ENCODE measurements at places on chromosomes 1 and 21. TPM values are rescaled to one million over a fixed set of nuclear protein-coding genes. Genes with fewer than 3 reads are reported as not detected.

DNA sequence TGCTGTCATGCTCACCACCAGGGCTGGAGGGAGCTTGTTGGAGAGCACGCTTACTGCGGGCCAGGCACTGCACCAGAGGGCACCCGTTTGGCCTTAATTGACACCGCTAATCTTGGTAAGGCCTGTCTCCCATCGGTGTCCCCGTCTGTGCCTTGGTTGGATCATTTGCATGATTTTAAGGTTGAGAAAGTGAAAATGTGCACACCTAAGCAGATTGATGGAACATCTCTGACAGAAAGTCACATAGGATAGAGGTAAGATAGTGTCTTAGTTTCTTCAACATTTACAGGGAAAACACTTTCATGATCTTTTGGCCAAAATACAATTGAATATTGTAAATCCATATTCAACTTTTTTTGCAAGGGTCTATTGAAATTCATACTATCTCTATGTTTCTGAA, 255.5 kb downstream of the KCNJ6 start:
- no peak for DNase-seq

- no peak for DNase-seq
These were observed 340.4 kb upstream of the VAMP3 start for GRCh38 chr1:7430691-7431090.

GRCh38 chr1:18597160-18598042, 33.2 kb upstream of the PAX7 start:
- DNase-seq = no peak

- no peak for DNase-seq
These were observed 27.2 kb downstream of the CD34 start for GRCh38 chr1:207883660-207884250.

- DNase-seq = no peak
These were observed 94.4 kb downstream of the DDX20 start for GRCh38 chr1:111850109-111850508.

GRCh38 chr21:42731264-42732032, 78.0 kb downstream of the PDE9A start:
- no peak for DNase-seq

DNA sequence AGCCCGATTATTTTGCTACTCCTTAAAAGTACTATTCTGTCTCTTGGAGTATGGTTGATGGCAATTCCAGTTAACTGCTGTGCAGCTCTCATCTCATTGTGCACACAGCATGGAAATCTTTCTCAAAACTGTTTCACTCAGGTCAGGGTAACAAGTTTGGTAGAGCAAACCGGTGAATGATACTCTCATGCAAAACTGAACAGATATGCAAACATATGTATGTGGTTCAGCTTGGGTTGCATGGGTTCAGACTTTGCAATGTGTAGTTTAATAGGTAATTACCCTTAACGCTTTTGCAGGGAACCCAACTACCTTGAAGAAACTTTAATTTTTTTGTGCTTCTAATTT, 2.2 kb downstream of the GADD45A start:
- DNase-seq = no peak

DNA sequence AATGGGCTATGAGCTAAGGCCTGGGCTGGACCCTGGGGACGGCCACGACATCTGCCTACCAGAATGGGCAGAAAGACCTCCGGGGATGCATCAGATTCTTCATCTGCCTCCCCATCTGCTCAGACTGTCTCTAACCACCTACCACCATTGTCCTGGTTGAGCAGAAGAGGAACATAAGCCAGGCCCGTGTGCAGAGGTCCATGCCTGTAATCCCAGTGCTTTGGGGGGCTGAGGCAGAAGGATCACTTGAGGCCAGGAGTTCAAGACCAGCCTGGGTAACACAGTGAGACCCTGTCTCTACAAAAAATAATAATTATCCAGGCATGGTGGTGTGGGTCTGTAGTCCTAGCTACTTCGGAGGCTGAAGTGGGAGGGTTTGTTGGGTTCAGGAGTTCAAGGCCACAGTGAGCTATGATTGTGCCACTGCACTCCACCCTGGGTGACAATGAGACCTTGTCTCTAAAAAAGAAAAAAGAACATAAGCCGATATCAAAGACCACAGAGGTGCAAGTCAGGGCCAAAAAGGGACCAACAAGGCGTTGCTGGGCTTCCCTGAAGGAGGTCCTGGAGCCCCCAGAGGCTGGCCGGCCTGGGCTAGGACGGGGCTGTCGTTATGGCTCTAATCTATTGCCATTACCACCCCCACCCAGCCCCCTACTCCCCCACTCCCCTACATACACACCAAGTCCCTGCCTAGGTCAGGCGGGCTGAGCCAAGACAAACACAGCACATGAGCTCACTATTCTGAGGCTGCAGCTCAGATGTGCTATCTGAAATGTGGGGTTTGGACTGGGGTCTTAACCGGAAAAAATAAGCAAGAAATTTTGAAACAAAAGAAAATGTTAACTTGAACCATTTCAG, 239.2 kb upstream of the RAB4A start:
- DNase-seq = no peak

- no peak for DNase-seq
These were observed 27.4 kb downstream of the PHGDH start for GRCh38 chr1:119739150-119739549.

DNA sequence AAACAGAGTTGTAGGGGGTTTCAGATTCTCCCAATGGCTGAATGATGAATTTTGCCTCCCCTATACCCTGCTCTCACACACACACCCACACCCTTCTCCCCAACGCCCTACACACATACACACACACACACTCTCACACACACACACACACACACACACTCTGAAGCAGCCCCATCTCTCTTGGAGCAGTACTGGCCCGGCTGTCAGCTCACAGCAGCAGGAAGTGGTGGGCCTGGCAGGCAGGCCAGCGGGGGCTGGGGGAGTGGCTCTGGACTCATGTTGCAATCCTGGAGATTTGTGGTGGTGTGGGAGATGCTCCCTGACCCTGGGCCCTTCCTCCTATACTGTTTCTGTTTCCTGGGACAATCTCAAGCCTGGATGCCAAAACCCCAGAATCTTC, 2.2 kb downstream of the IKBKE start:
- DNase-seq = no peak

DNA sequence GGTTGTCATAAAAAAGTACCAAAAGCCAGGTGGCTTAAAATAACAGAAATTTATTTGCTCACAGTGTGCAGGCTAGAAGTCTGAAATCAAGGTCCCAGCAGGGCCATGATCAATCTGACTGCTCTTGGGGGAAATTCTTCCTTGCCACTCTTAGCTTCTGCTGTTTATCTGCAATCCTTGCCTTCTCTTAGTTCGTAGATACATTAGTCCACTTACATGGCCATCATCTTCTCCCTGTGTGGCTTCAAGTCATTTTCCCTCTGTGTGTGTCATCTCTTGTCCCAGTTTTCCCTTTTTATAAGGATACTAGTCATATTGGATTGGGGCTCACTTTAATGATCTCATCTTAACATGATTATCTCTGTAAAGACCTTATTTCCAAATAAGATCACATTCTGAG, 124.0 kb upstream of the NCAM2 start:
- DNase-seq = no peak

DNA sequence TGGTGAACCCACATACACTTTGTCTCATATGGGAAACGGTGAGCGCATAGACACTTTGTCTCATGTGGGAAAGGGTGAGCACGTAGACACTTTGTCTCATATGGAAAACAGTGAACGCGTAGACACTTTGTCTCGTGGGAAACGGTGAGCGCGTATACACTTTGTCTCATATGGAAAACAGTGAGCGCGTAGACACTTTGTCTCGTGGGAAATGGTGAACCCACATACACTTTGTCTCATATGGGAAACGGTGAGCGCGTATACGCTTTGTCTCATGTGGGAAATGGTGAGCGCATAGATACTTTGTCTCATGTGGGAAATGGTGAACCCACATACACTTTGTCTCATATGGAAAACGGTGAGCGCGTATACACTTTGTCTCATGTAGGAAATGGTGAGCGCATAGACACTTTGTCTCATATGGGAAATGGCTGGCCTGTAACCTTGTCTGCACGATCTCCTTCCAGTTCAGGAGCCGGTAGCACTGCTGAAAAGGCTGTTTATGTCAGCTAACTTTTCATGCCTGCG, 50.7 kb upstream of the TRAPPC10 start:
- no peak for DNase-seq

DNA sequence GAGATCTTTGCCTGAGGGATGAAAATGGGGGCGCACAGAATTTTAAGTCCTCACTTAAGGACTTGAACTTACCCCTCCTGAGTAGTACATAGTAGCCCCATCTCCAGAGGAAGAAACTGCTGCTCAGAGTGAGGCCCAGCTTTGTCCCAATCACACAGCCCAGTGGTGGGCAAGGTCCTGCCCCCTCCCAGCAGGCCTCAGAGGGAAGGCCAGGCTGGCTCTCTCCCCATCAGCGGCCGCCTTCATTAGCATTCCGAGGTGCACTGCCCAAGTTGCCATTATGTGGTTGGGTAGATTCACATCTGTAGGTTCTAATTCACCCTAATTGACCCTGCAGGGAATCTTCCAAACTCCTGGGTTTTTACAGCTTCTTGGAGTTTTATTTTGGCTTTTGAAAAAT, 59.1 kb downstream of the FOXO6 start:
- DNase-seq = no peak

The SLC44A5 gene
- total RNA-seq = 0.68 TPM

The PPIAL4G gene
- total RNA-seq = not detected

The ATP1A4 gene
- total RNA-seq = 0.68 TPM

The KCNE1 gene
- 10.8 TPM for total RNA-seq

The ZNF678 gene
- total RNA-seq = 10.6 TPM

All from thoracic aorta (tissue), 2 donors.